ENCODE measurements at places on chromosomes 1 and 21. TPM values are rescaled to one million over a fixed set of nuclear protein-coding genes. Genes with fewer than 3 reads are reported as not detected.
A peak's percentile ranks its signal among the peaks of the same experiment; 100 is the strongest.

- no peak overlapping the region for H3K4me3 ChIP-seq
- no peaks in the 10 kb centered on the region for H3K27me3 ChIP-seq
- DNase-seq: no peak
- H3K27ac ChIP-seq: no peak overlapping the region
- H3K36me3 ChIP-seq: no peaks in the 10 kb centered on the region
- H3K4me1 ChIP-seq: no peaks in the 10 kb centered on the region
Measured at GRCh38 chr1:5810131-5810530, 182.1 kb downstream of the NPHP4 start.

DNA sequence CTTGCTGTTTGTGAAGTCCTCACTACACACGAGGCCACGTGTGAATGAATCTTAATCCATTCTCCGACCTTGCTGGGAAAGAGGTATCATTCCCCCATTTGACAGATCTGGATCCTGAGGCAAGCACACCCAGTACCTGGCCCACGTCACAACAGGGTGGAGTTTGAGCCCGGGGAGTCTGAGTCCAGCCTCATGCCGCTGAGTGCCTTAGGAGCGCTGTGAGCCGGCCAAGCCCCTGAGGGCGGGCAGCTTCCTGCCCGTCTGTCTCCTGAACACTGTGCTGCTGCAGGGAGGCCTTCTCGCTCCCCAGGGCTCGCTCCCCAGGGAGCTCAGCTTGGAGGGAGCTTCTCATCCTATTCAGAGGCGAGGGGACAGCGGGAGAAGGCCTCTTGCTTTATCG is 29.7 kb downstream of the SLC45A1 start:
- H3K4me3 ChIP-seq: no peak overlapping the region
- no peak for DNase-seq
- no peak overlapping the region for H3K27ac ChIP-seq
- no peaks in the 10 kb centered on the region for H3K36me3 ChIP-seq
- H3K27me3 ChIP-seq: peaks cover 4% of the 10 kb centered on the region

Gene FAM72D
- total RNA-seq: 16.9 TPM

Gene CBR1
- total RNA-seq: 62.3 TPM

DNA sequence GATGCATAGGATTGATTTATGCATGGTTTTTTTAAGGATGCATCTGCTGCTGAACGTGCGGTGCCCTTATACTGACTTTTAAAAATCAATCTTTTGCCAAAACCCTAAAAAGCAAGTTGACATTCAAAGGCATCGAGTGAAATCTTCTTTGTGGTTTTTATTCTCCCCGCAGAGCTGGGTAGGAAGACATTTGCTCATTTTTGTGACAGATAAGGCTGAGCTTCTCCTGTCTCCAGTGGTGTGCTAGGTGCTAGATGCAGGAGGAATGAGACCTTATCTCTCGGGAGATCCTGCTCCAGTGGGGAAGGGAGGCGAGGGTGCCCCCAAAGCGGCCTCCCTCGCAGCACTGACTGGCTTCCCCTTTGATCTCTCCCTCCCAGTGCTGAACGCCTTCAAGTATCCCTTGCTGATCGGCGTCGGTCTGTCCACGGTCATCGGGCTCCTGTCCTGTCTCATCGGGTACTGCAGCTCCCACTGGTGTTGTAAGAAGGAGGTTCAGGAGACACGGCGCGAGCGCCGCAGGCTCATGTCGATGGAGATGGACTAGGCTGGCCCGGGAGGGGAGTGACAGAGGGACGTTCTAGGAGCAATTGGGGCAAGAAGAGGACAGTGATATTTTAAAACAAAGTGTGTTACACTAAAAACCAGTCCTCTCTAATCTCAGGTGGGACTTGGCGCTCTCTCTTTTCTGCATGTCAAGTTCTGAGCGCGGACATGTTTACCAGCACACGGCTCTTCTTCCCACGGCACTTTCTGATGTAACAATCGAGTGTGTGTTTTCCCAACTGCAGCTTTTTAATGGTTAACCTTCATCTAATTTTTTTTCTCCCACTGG is 14.9 kb upstream of the CD101 start:
- no peaks in the 10 kb centered on the region for H3K36me3 ChIP-seq
- H3K4me1 ChIP-seq: peaks cover 43% of the 10 kb centered on the region
- peak; percentile 38 for DNase-seq
- peak overlapping the region; percentile 88 for H3K27ac ChIP-seq
- no peaks in the 10 kb centered on the region for H3K27me3 ChIP-seq

Gene CYYR1
- total RNA-seq: not detected

DNA sequence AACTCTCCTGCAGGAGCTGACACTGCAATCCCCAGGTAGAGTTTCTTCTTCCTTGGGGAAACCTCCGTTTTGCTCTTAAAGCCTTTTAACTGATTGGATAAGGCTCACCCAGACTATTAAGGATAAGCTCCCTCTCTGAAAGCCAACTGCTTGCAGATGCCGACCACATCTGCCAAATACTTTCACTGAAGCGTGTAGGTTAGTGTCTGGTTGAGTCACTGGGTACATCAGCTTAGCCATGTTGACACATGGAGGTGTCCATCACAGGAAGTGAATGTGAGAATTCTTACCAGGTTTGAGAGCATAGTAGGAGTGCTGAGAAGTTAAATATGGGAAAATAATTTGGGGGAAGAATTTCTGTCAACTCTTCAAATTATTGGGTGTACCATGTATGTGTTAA is 202.0 kb downstream of the AJAP1 start:
- no peak overlapping the region for H3K4me3 ChIP-seq
- DNase-seq: no peak
- H3K27me3 ChIP-seq: no peaks in the 10 kb centered on the region
- no peaks in the 10 kb centered on the region for H3K4me1 ChIP-seq

- peaks cover 58% of the 10 kb centered on the region for H3K36me3 ChIP-seq
- peaks cover 70% of the 10 kb centered on the region for H3K4me1 ChIP-seq
- H3K27ac ChIP-seq: no peak overlapping the region
Measured at GRCh38 chr1:22056043-22056442, 3.5 kb downstream of the CDC42 start.

DNA sequence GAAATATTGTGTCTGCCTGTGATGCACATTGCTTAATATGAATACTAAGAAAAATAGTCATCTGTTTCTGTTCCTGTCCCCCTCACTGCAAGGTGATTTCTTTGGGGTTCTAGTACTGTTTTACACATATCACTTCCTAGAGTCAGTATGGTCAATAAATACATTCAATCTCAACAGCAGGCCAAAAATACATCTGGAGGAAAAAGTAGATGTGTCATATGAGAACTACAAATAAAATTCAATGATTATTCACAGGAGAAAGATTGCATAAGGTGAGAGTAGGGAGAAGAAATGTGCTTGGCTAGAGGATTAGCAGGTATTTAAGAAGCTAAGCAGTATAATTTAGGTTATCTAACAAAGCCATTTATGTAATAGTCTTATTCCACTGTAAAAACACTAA is 45.3 kb upstream of the SAMSN1 start:
- H3K27me3 ChIP-seq: no peaks in the 10 kb centered on the region
- peak overlapping the region; percentile 61 for H3K27ac ChIP-seq
- H3K4me3 ChIP-seq: no peak overlapping the region
- no peak for DNase-seq
- H3K36me3 ChIP-seq: peaks cover 49% of the 10 kb centered on the region

- H3K27me3 ChIP-seq: peaks cover 14% of the 10 kb centered on the region
- no peak for DNase-seq
- no peak overlapping the region for H3K27ac ChIP-seq
Measured at GRCh38 chr1:221897321-221897721, 155.4 kb upstream of the DUSP10 start.

DNA sequence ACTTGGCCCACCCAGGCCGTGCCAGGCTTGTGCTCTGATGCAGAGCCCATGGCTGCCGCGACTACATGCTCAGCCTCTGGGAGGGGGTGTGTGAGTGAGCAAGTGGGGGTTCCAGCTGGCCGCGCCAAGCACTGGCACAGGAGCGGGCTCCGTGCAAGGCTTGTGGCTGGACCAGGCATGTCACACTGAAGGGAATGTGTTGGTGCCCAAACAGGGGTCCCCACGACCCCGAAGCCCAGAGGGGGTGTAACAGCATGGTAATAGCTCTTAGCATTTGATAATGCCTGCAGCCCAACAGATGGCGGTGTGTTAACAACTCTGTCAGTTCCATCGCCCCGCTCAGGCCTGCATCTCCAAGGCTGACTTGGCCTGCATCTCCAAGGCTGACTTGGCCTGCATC is 38.3 kb upstream of the CD46 start:
- no peak overlapping the region for H3K27ac ChIP-seq
- peaks cover 2% of the 10 kb centered on the region for H3K27me3 ChIP-seq
- H3K4me3 ChIP-seq: no peak overlapping the region
- H3K36me3 ChIP-seq: no peaks in the 10 kb centered on the region
- no peaks in the 10 kb centered on the region for H3K4me1 ChIP-seq

- H3K4me3 ChIP-seq: peak overlapping the region; percentile 79
- H3K4me1 ChIP-seq: peaks cover 22% of the 10 kb centered on the region
- H3K36me3 ChIP-seq: peaks cover 9% of the 10 kb centered on the region
- DNase-seq: peak; percentile 90
- H3K27ac ChIP-seq: peak overlapping the region; percentile 83
- no peaks in the 10 kb centered on the region for H3K27me3 ChIP-seq
Measured at GRCh38 chr21:32569261-32570230, 15.8 kb downstream of the TCP10L start.

DNA sequence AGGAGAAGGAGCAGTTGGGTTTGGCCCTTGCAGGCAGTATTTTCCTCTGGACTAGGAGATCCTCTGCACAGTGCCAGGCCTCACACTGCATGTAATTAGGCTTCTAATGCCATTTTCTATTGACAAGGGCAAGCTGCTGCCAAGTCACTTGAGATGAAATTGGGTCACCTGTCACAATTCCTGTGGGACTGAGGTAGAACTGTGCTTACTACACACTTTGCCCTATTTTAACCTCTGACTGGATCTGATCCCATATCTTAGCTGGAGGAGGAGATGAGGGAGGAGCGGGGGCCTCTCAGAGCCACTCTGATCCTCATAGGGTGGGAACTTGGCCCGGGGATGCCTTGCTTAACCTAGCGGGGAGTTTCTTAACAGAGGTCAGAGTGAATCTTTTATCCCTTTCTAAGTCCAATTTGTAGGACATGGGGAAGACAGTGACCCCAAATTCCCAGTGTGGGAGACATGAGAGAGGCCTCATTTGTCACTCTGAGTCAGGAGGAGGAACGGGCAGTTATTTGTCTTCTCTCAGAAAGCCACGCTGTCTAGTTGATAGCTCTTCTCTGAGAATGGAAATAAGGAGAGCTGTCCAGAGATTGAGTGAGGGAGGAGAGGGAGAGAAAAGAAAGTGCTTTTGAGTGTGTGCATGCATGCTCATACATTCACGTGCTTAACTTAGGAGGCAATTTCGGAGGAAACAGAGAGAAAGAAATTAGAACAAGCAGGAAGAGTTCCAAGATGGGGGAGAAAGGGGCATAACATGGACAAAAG is 121.3 kb downstream of the CACNA1E start:
- peaks cover 2% of the 10 kb centered on the region for H3K27me3 ChIP-seq
- no peak for DNase-seq
- no peak overlapping the region for H3K4me3 ChIP-seq

Gene FMO5
- total RNA-seq: 0.50 TPM

- peaks cover 9% of the 10 kb centered on the region for H3K4me1 ChIP-seq
- H3K4me3 ChIP-seq: no peak overlapping the region
- no peak overlapping the region for H3K27ac ChIP-seq
- no peaks in the 10 kb centered on the region for H3K36me3 ChIP-seq
- peaks cover 2% of the 10 kb centered on the region for H3K27me3 ChIP-seq
Measured at GRCh38 chr1:33365560-33365997, 44.7 kb upstream of the A3GALT2 start.

- no peak for DNase-seq
- H3K27me3 ChIP-seq: no peaks in the 10 kb centered on the region
- H3K36me3 ChIP-seq: no peaks in the 10 kb centered on the region
- H3K4me3 ChIP-seq: no peak overlapping the region
- no peaks in the 10 kb centered on the region for H3K4me1 ChIP-seq
- no peak overlapping the region for H3K27ac ChIP-seq
Measured at GRCh38 chr1:21896652-21897532, 40.2 kb downstream of the HSPG2 start.

GRCh38 chr1:168582688-168583336 is 6.4 kb downstream of the XCL1 start:
- H3K4me3 ChIP-seq: no peak overlapping the region
- DNase-seq: no peak
- H3K4me1 ChIP-seq: peaks cover 25% of the 10 kb centered on the region
- no peaks in the 10 kb centered on the region for H3K27me3 ChIP-seq
- peaks cover 41% of the 10 kb centered on the region for H3K36me3 ChIP-seq

Gene LRRC42
- total RNA-seq: 26.3 TPM

Gene NEGR1
- not detected for total RNA-seq

DNA sequence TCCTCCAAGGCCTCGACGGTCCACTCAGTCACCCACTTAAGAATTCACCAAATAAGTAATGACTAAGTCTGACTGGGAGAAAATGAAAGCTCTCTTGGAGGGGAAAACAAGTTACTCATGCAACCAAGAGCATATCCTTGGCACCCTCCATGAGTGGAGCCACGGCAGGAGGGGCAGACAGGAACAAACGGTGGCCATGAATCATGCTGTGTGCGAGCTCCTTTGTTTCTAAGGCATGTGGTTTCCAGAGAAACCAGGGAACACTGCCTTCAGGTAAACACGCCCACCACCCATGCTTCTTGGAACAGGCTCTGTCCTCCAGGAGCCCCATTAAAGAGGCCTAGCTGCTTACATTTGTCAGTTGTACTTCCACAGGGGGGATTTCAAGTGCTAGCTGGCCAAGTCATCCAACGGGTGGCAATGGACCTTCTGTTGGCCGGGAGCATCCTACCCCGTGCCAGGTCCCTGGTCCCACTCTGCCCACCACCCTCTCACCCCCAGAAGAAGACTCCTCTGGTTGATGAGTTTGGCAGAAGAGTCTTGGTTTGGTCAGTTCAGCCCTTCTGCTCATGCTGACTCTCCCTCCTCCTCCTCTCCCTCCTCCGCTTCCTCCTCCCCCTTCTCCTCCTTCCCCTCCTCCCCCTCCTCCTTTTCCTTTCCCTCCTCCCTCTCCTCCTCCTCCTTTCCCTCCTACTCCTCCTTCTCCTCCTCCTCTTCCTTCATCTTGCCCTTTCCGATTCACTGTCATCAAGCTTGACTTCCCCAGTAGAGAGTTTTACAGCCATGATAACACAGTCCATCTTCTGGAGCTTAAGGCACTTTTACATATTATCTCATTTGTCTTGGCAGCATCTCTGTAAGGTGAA is 107.6 kb downstream of the CCDC185 start:
- H3K27ac ChIP-seq: peak overlapping the region; percentile 0
- H3K27me3 ChIP-seq: no peaks in the 10 kb centered on the region
- no peaks in the 10 kb centered on the region for H3K36me3 ChIP-seq
- no peak for DNase-seq

- H3K4me3 ChIP-seq: no peak overlapping the region
- no peaks in the 10 kb centered on the region for H3K4me1 ChIP-seq
- DNase-seq: no peak
- H3K36me3 ChIP-seq: peaks cover 10% of the 10 kb centered on the region
- H3K27me3 ChIP-seq: no peaks in the 10 kb centered on the region
Measured at GRCh38 chr1:10561497-10561896, 86.7 kb downstream of the PEX14 start.
